ENCODE measurements at places on chromosomes 16 and 17.

- DNase-seq = no peak
These were observed 244.0 kb downstream of the TMEM114 start for GRCh38 chr16:8346294-8346693.

GRCh38 chr16:10737068-10737625, 6.5 kb upstream of the NUBP1 start:
- peak; percentile 76 for DNase-seq

- DNase-seq = no peak
These were observed 87.7 kb downstream of the UTP18 start for GRCh38 chr17:51347851-51348584.

- no peak for DNase-seq
These were observed 423.0 kb upstream of the PSMD7 start for GRCh38 chr16:73873643-73874042.

DNA sequence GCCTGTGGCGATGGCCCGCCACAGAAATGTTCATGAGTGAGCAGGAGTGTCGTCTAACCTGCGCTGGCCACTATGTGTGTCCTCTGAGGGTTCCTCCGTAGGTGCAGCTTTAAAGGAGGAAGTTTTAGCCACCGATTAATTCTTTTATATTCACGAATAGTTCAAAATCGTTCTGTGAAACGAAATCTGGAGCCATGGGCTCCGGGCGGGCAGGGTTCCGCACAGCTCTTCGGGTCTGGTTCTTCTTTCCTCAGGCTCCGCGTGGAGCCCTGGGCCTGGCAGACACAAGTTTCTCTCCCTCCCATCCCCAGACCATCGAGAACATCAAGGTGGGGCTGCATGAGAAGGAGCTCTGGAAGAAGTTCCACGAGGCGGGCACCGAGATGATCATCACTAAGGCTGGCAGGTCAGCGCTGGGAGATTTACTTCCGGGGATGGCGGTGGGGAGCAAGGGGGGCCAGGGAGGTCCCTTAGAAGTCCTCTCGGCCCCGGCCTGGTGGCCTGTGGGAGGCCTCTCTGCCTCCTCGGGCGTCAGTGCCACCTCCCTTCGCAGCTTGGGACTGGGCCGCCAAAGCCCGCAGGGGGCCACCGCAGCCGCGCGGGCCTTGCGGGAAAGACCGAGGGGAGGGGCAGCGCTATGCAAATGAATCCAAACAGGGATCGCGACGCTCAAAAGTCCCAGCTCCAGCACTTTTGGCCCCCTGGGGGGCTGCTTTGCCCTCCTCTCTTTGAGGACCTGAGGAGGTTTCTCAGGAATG, 5.2 kb downstream of the TBX4 start:
- DNase-seq = no peak

GRCh38 chr17:43015579-43015978, 6.6 kb downstream of the VAT1 start:
- peak; percentile 83 for DNase-seq

- DNase-seq = no peak
These were observed 48.7 kb upstream of the GSE1 start for GRCh38 chr16:85564277-85565051.

DNA sequence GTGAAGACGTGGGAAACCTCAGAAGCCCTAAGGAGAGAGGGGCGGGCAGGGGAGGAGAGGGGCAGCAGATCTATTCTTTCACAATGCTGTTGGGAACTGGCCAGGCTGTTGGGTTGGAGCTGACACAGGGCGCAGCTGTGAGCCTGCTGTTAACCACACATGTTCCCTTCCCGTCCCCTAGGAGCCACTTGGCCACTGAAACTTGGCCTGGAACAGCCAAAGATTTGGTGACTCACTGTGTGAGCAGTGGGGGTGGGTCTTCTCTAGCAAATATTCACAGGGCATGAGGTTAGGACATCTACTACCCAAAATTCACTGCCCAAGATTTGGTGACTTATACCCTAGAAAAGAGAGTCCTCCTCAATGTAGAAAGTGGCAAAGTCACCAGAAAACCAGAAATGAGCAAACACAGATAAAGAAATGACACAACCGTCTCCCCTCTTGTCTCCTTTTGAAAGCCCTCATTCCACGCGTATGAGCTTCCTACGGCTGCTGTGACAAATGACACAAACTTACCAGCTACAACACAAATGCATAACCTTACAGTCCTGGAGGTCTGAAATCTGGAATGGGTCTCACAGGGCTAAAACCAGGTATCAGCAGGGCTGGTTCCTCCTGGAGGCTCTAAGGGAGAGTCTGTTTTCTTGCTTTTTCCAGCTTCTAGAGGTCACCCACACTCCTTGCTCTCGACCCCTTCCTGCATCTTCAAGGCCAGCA, 6.3 kb downstream of the TBC1D16 start:
- peak; percentile 40 for DNase-seq

GRCh38 chr17:41058741-41059140, 1.2 kb downstream of the KRTAP2-3 start:
- DNase-seq = no peak

DNA sequence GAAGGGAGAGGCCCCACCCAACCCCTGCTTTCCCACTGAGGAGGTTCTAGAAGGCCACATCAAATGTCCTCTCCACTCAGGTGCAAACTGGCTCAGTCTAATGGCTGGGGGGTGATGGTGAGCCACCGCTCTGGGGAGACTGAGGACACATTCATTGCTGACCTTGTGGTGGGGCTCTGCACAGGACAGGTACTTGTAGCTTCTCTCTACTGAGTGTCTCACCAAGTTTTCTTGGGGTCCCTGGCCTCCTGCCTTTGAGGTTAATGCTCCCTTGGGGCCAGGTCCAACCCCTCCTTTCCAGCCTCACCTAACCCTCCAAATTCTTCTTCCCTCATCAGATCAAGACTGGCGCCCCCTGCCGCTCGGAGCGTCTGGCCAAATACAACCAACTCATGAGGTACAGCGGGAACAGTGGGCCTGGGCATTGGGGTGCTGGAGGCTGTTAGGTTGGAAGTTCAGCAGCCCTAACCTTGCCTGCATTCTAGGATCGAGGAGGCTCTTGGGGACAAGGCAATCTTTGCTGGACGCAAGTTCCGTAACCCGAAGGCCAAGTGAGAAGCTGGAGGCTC, 5.7 kb downstream of the ENO3 start:
- DNase-seq = no peak

- no peak for DNase-seq
These were observed 15.6 kb downstream of the MRPS23 start for GRCh38 chr17:57834146-57834741.

DNA sequence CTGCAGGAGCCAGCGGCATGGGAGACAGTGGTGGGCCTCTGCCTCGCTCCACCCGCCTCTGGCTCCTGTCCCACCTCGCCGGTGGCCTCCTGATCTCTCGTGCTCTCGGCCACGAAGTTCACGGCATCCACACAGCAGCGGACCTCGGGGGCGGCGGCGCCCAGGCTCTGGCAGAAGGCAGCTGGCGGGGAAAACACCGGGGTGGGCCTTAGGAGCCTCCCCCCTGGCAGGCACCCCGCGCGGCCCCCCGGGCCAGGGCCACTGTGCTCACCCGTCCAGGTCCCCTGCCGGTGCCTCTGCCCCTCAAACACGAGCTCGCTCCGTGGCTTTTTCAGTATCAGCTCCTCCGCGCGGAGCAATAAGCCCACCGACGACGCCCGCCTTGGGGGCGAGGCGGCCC, 409 bp upstream of the C17orf107 start:
- DNase-seq = no peak

- DNase-seq = no peak
These were observed 82.4 kb downstream of the NDE1 start for GRCh38 chr16:15732416-15732815.

- DNase-seq = no peak
These were observed 36.2 kb upstream of the TEKT3 start for GRCh38 chr17:15377616-15378015.

DNA sequence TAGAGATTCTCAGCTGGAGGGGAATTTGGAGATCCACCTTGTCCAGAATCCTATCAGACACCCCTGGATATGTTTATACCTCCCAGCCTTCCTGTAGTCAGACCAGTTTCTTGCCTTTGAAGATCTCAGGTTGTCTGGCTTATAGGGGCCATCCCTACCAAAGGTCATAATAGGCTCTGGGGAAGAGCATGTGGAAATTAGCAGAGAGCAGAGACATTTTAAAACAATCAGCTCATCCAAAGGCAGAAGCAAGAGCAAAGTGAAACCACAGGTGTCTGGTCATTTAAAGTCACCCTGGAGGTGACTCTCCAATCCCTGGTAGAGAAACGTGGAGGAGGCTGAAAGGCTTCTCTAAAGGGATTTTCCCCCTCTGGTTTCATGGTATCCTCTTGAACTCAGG, 299.3 kb upstream of the EEF2KMT start:
- DNase-seq = no peak

GRCh38 chr17:29909236-29910003, 20.6 kb downstream of the SSH2 start:
- peak; percentile 23 for DNase-seq
